H54 (cell line): ENCODE measurements at places on chromosomes 3 and 15.

GRCh38 chr3:34508732-34509131 is 710.3 kb downstream of the PDCD6IP start:
- no peak for DNase-seq

- no peak for DNase-seq
These were observed 6.6 kb downstream of the PARL start for GRCh38 chr3:183878071-183878470.

DNA sequence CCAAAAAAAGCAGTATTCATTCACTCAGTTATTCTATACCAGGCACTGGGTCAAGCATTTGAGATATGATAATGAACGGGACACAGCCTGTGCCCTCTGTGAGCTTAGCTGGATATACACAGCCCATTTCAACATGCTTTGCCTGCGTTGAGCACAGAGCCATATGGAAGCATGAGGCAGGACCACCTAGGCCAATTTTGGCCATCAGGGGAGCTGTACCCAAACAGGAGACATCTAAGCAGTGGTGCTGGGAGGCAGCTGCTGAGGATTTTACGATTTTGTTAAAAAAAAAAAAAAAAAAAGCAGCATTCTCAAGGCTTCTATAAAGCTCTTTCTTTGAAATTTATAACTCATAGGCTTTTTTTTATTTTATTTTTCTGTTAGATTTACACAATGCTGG is 87.2 kb upstream of the SLC2A2 start:
- DNase-seq: no peak

DNA sequence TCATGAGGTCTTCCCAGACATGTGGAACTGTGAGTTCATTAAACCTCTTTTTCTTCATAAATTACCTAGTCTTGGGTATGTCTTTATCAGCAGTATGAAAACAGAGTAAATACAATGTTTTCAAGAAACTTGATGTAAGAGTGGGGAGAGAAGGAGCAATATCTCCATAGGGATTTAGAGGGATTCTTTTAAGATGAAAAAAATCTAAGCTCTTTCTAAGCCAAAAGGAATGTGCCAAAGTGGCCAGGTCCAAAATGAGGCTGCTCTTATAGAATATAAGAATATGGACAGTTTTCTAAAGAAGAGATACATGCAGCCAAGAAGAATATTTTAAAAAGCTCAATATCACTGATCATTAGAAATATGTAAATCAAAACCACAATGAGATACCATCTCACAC is 23.9 kb upstream of the RYK start:
- DNase-seq: no peak

- no peak for DNase-seq
These were observed 185.9 kb downstream of the MEGF11 start for GRCh38 chr15:66067687-66068086.

GRCh38 chr3:154023148-154023547 is 98.0 kb upstream of the ARHGEF26 start:
- no peak for DNase-seq
